HepG2 (cell line): ENCODE measurements at places on chromosomes 5 and 9. TPM values are rescaled to one million over a fixed set of nuclear protein-coding genes. Genes with fewer than 3 reads are reported as not detected.

GRCh38 chr5:61949054-61949678 lies 356.8 kb upstream of the KIF2A start:
- DNase-seq, result no peak

DNA sequence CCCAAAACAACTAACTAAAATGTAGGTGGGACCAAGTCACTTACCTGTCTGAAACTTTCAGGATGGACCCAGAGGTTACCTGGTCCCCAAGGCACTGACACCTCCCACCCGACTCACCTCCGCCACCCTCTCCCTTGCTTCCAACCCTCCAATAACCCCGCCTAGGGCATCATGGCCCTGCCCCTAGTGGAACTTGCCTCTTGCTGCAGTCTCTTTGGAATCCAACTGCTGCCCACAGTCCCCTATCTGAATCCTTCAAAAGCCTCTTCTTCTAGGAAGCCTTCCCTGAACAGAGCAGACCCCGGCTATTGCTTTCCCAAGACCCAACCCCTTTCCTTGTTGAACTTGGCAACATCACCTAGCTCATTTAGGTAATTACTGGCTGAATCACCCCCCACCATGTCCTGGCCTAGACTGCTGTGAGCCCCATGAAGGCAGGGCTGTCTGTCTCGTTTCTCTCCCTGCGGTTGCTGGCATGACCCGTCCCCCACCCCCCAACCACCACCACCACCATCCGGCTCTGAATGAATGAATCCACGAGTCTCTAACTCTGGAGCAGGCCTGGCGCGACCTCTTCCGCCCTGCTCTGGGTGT lies 9.4 kb downstream of the CRB2 start:
- peak; percentile 29 for DNase-seq

DNA sequence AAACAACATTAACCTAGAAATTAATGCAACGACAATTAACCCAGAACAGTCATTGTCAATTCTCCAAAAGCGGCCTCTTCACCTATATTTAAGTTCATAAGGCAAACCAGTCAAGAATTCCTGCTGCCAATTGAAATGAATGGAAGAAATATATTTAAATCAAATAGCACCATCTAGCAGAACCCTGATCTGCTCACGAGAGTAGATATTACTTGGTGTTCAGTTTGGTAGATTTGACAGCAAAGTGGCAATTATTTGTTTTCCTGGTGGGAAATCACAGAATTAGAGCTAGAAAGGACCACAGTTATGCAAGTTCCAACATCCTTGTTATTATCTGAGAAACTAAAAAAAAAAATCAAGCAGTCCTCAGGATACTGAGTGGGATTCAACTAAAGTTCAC lies 2.3 kb downstream of the SSBP2 start:
- no peak for DNase-seq

Gene HAPLN1
- not detected in 2 replicates for total RNA-seq

DNA sequence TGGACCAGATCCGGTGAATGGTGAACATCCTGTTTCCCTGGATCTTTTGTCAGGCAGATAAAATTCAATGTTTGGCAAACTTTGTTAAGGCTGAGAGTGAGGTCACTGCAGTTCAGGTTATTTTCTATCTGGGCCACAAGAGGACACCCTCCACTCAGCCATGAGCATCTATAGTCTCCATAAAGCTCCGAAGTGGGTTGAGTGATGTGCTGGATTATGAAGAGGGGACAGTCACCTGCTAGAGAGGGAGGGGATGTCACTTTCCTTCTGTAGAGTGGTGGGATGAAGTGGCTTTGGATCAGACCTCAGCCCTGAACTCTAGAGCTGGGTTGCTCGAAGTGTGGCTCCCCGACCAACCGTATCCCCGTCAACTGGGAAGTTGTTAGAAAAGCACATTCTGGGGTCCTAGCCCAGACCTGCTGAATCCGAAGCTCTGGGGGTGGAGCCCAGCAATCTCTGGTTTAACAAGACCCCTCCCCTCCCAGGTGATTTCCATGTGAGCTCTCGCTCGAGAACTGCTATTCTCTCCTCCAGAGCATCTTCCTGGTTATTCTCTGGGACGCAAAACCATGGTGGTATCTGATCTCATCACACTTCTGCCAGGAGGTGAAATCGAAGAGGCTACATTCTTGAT lies 31.8 kb upstream of the FGF1 start:
- DNase-seq, result peak; percentile 52

GRCh38 chr5:136222580-136223235 lies 29.7 kb upstream of the SMIM32 start:
- DNase-seq, result no peak

Gene CCL28
- total RNA-seq, result not detected in 2 replicates

Gene SEMA4D
- 0.07 and 0.13 TPM in 2 replicates for total RNA-seq

Gene ZNF454
- not detected in 2 replicates for total RNA-seq

GRCh38 chr5:171601266-171601881 lies 181.9 kb downstream of the FGF18 start:
- no peak for DNase-seq

DNA sequence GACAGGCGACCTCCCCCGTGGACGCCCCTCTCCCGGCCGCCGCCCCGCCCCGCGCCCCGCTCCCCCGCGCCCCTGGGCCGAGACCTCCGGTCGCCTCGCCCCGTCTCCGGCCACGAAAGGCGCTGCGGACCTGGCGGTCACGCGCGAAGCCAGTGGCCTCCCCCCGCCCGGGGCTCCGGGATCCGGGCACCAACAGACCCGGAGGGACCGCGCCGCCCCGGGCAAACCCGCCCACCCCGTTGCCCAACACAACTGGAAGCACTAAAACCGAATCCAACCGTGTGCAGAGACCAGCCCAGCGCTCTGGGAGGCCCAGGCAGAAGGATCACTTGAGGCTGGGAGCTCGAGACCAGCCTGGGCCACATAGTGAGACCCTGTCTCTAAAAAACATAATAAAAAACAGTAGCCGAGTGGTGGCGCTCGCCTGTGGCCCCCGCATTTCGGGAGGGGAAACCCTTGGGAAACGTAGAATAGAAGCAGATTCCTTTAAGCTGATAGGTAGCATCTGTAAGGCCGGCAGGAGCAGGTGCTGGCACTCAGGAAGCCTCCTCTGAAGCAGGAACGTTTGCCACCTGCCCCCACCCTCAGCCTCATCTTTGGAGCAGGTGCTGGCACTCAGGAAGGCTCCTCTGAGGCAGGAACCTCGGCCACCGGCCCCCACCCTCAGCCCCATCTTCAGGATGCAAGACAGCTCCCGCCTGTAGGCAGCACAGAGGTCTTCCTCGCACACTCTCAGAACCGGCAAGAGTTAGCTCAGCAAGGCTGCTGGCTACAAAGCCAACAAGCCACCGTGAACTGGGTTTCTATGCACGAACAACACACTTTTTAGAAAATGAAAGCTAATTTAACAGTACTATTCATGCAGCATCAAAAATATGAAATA lies 4.6 kb upstream of the SLC9A3 start:
- DNase-seq, result no peak

GRCh38 chr5:77847129-77847460 lies 71.0 kb upstream of the TBCA start:
- DNase-seq, result no peak

DNA sequence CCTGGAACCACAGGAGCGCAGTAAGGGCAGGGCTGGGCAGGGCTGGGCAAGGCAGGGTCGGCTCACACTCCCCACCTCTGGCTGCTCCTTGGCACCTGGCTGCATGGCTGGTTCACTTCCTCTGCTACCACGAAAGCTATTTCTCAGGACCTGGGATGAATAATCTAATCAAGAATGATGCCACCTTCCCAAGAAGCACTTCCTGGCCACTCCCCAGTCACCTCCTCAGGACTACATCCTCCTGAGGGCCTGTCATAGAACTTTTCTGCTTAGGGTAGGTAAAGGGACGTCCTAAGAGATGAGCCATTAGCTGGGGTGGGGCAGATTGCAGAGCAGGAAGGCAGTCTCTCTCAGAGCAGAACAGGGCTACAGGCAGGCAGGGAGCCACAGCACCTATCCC lies 288.2 kb upstream of the MAP3K1 start:
- no peak for DNase-seq

DNA sequence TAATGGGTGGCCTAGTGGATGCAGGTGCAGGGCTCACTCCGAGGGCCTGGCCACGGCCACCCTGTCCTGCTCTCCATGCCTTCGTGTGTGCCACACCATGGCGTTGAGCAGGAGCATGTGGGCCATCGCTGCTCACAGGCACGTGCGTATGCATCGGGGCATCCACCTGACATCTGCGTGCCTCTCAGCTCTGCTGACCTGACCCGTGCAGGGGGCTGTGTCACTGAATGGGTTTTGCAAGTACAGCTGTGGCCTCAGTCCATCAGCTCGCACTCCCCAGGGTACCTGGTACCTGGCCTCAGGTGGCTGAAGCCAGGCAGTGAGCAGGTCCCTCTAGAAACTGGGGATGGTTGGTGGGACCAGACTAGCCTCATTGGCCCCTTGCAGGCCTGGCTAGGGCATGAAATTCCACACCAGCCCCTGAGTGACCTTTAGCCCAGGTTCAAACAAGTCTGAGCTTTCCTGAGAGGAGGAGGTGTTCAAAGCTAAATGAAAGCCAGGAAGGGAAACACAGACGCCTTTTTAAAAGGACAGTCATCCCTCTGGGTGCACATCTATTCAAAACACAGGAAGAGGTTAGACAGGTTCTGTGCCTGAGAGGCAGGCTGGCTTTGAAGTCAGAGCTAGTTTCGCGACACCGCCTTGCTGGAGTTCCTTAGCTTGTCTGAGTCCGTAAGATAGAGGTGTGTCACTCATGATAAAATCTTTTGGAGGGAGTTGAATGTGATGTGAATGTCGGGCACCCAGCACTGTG lies 74.0 kb downstream of the MACROH2A1 start:
- peak; percentile 87 for DNase-seq

- DNase-seq, result peak; percentile 91
These were observed 71.4 kb downstream of the DAPK1 start for GRCh38 chr9:87569008-87569509.

- no peak for DNase-seq
These were observed 341.4 kb downstream of the ARHGEF28 start for GRCh38 chr5:73967347-73967746.

- no peak for DNase-seq
These were observed 215.2 kb downstream of the SMARCA2 start for GRCh38 chr9:2230362-2230761.

GRCh38 chr5:79255786-79256557 lies 20.0 kb downstream of the JMY start:
- peak; percentile 45 for DNase-seq

Gene CD14
- 0.70 and 1.7 TPM in 2 replicates for total RNA-seq

Gene CARD9
- 3.6 and 7.4 TPM in 2 replicates for total RNA-seq

Gene CDKN2A
- 4.2 TPM in 2 replicates for total RNA-seq

GRCh38 chr9:92517046-92517445 lies 18.7 kb downstream of the ECM2 start:
- no peak for DNase-seq

DNA sequence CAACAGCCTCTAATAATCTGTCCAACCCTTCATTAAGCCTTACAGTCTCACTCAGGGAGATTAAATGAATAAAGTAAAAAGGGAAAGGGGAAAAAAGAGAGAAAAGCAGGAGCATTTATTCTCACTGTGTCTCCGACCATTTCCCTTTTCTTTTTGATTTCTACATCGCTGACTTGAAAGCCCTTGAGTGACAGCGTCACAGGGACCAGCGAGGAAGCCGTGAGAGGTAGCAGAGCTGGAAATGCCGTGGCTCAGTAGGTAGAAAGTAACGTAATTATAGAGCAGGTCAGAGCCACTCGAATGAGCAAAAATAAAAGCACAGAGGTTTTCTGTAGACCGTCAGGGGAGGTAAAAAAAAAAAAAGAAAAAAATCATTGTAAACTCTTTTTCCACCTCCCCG lies 52.4 kb downstream of the ASS1 start:
- DNase-seq, result no peak

DNA sequence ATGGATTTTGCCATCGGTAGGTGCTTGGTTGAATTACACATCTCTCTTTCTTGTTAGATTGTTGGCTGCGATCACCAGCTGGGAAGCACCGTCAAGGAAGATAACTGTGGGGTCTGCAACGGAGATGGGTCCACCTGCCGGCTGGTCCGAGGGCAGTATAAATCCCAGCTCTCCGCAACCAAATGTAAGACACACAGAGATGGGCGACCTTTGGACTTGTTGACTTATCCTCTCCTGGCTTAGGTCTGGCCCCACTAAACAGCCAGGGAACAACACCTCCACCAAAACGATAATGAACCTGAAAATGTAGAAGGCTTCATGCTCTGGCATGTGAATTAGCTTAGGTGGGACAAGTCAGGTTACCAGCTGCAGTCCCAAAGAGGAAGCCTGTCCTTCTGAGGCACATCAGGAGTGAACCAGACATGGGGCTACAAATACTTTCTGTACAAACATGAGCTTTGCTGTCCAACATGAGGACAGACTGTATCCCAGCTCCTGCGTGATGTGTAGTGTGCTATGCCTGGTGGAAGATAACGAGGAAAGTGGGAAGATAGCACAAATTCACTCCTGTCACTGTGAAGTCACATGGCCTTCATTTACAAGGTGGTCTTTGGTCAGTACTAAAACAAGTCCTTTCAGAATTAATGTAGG lies 148.4 kb downstream of the ADAMTSL1 start:
- DNase-seq, result peak; percentile 66

DNA sequence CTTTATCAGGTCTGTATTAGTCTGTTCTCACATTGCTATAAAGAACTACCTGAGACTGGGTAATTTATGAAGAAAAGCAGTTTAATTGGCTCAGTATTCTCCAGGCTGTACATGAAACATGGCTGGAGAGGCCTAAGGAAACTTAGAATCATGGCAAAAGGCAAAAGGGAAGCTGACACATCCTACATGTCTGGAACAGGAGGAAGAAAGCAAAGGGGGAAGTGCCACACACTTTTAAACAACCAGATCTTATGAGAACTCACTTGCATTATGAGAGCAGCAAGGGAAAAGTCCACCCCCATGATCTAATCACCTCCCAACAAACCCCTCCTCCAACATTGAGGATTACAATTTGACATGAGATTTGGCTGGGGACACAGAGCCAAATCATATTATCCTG lies 132.1 kb downstream of the PCSK1 start:
- no peak for DNase-seq

Gene NTMT1
- total RNA-seq, result 51.0 and 53.8 TPM in 2 replicates

GRCh38 chr9:112049811-112050516 lies 125.1 kb downstream of the SUSD1 start:
- no peak for DNase-seq

Gene OR1J2
- not detected in 2 replicates for total RNA-seq

GRCh38 chr9:86458191-86458855 lies 104.1 kb upstream of the TUT7 start:
- no peak for DNase-seq

DNA sequence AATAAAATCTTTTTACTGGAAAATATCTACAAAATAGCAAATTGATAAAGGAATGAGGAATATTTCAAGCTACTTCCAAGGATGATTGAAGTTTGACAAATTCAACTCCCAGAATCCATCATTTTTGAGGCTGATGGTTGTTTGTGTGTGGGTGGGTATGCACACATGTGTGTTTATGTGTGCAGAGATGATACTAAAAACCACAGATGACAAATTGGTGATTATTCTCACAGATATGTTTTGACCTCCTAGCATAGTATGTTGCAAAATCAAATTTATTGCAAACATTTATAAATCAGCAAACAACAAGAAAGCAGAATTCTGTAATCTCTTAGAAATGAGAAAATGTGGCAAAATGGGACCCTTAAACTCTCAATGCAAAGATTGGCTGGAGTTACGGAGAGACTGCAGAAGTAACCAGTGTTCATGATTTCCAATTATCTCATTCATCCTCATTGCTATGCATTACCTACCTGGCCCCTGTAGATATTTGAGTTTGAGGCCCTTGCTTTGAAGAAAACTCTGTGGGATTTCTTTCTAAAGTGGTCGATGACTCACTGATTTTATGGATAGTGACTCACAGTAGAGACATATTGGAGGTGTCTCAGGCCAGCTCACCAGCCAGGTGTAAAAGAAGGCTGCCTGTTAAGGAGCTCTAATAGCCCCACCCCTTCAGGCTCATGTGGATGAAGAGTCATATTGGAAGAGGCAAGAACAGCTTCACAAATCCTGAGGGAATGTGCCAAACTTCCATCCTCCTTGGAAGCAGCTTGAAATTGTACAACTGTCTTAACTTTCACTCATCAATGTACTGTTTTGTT lies 44.6 kb upstream of the TMC1 start:
- peak; percentile 63 for DNase-seq
